ENCODE measurements at places on chromosomes 13 and 19.

DNA sequence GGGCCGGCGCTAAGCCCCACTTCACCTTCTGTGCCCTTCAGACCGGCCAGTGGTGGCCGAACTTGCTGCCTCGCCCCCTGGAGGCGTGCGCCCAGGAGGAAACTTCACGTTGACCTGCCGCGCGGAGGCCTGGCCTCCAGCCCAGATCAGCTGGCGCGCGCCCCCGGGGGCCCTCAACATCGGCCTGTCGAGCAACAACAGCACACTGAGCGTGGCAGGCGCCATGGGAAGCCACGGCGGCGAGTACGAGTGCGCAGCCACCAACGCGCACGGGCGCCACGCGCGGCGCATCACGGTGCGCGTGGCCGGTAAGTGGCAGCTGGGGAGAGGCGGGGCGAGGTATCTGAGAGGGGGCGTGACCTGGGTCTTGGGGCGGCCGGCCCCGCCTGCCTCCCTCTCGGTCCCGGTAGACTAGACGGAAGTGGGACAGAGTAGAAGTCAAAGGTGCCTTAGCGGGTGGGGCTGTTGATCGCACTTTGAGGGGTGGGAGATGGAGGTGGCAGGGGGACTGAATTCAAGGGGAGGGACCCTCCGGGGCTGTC lies 5.6 kb downstream of the ICAM5 start:
- DNase-seq, result peak; percentile 82

- DNase-seq, result no peak
These were observed 558.5 kb downstream of the RFC3 start for GRCh38 chr13:34376483-34376882.

- DNase-seq, result no peak
These were observed 340.9 kb upstream of the SGCG start for GRCh38 chr13:22839603-22840530.

DNA sequence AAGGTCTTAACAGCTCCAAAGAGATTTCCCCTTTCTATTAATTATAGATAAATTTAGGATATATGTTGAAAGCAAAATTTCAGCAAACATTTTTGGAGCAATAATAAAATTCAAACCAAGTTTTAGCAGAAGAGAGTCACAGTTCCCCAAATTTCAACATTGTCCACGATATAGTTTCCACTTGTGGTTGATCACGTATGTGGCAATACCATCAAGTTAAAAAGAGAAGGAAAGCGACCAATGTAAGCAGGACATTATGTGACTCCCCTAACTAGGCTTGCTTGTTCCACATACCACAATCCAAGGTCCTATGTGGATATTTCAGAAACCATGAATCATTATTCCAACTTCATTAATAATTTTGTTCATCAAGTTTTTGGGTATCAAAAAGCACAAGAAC lies 52.8 kb downstream of the ELF1 start:
- DNase-seq, result no peak

- DNase-seq, result no peak
These were observed 70.4 kb downstream of the LATS2 start for GRCh38 chr13:20990910-20991525.

DNA sequence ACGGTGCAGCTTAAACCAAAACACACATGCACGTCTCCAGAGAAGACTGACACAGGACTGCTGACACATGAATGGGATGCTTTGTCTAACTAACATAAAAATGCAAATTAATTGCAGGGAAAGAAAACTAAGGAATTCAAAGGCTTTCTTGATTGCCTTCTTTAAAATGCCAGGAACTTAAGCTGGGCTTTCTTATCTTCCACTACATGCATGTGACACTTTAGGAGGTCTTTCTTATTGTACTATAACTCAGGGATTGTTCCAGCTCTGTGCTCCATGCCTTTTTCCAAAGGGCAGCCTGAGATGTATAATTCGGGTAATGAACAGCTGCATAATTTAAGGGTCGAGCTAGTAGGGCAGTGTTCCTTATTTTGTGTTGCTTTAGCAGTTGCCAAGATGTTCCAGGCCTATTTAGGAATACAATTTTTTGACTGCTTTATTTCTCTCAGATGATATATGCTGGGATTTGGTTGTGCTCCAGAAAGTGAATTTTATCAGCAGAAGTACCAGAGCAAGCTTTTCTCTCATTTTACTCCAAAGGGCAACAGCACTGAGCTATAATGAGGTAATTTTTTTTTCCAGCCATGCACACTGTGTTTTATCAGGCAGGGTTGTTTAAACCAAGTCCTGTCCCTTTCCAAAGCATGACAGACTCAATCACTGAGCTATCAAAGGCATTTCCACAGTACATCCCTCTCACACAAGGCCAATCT lies 885.2 kb downstream of the PCDH9 start:
- DNase-seq, result no peak
